CD4-positive, alpha-beta T cell treated with Interferon alpha-2 for 1 hour (primary cell): ENCODE measurements at places on chromosomes 11 and 22.

DNA sequence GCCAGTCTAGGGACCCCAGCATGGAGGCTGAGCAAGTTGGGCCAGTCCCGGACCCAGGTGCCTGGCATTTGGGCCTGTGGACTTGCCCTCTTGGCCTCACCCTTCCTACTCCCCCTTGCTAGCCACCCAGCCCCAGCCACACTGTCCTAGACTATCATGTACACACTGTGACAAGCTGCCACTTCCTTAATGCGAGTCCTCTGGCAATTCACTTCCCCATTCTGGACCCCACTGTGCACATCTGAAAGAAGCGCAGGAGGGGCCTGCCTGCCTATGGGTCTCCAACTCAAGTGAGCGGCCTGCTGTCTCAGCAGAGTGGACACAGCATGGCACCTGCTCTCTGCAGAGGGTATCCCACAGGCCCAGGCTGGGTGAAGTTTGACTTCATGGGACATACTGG, 68.5 kb upstream of the LMO1 start:
- no peak for DNase-seq

- no peak for DNase-seq
These were observed 134.6 kb upstream of the TEAD1 start for GRCh38 chr11:12539572-12539971.

DNA sequence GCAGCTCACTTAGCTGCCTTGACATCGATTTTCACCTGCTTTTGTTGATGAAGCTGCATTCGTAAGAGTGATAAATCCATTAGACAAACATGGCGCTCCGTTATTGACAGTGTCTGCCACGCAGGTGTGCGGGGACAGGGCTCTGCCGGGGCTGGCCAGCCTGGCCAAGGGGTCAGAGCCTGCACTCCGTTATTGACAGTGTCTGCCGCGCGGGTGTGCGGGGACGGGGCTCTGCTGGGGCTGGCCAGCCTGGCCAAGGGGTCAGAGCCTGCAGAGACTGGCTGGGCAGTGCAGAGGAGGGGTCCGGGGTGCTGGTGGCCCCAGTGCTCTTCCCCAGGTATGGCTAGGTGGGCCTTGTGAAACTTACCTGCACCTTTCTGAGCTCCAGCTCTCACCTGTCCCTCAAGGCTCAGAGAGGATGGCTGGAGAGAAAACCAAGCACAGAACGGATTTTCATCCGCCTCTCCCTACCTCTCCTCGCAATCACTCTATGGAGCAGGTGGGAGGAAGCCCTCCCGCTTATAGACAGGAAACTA, 101.6 kb upstream of the B3GAT1 start:
- DNase-seq = no peak

GRCh38 chr22:50697667-50698506, 25.3 kb downstream of the SHANK3 start:
- DNase-seq = no peak

DNA sequence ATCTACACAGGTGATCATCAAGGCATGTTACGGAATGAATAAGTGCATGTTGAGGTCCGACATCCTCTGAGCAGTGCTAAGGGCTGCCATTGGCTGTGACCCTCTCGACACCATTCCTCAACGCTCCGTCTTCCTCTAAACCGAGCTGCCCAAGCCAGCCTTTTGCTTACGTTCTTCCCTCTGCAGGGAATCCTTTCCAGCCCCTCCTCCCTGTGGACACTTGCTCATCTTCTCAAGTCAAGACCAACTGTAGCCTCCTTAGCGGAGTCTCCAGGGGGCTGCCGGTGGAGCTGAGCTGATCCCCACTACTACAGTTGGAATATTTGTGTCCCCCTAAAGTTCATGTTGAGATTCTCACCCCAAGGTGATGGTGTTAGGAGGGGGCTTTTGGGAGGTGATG, 781.0 kb downstream of the TBC1D22A start:
- no peak for DNase-seq

DNA sequence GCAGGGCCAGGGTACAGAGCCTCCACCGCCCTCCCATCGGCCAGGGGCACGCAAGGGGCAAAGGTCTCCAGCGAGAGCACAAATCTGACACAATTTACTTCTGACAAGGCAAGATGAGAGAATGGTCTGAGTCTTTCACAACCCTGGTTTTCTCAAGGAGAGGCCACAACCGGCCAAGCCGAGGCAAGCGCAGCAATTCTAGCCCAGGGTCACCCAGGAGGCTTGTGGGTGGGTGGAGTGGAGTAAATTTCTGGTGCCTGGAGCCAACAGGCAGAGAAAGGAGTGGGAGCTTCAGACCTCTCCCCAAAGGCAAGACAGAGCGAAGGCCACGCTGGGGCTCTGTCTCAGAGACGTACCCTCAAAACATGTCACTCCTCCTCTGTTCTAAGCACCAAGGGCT, 9.3 kb downstream of the LARGE2 start:
- no peak for DNase-seq
